RPMI7951 (cell line): ENCODE measurements at places on chromosomes 3 and 15. TPM values are rescaled to one million over a fixed set of nuclear protein-coding genes. Genes with fewer than 3 reads are reported as not detected.

DNA sequence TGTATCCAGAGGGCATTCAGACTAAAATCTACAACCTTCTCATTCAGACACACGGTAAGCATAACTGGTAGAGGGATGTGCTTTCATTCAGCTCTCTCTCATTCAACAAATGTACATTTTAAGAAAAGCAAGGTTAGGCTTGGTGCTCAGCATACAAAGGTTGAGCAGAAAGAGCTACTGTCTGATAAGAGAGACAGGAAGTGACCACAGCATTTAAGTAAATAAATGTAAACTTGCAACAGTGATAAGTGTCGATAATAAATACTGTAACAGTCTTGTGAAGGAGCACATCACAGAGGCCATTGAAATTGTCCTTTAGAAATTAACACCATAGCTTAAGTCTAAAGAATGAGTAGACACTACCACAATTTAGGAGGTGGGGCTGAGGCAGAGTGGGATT is 3.4 kb downstream of the CD96 start:
- no peak for DNase-seq

GRCh38 chr3:18098960-18099587 is 326.1 kb downstream of the SATB1 start:
- DNase-seq: peak; percentile 99

DNA sequence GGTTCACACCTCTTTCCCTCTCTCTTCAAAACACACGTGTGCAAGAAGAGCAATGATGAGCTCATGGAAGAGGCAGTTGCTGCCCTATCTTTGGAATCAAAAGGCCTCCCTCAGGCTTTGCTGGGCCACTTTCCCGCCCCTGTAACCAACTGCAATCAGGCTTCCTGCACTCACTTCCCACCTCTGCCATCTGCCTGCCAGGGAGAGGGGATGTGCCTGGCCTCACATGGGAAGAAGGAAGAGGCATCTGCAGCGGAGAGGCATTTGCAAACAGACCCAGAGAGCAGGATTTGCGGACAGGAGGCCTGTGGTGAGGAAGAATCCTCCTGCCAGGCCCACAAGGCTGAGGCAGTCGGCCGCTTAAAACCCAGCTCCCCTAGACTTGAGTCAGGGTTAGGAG is 175.6 kb upstream of the ATP10A start:
- DNase-seq: no peak

- DNase-seq: no peak
Observed at GRCh38 chr15:50261981-50262380, 3.5 kb downstream of the HDC start.

DNA sequence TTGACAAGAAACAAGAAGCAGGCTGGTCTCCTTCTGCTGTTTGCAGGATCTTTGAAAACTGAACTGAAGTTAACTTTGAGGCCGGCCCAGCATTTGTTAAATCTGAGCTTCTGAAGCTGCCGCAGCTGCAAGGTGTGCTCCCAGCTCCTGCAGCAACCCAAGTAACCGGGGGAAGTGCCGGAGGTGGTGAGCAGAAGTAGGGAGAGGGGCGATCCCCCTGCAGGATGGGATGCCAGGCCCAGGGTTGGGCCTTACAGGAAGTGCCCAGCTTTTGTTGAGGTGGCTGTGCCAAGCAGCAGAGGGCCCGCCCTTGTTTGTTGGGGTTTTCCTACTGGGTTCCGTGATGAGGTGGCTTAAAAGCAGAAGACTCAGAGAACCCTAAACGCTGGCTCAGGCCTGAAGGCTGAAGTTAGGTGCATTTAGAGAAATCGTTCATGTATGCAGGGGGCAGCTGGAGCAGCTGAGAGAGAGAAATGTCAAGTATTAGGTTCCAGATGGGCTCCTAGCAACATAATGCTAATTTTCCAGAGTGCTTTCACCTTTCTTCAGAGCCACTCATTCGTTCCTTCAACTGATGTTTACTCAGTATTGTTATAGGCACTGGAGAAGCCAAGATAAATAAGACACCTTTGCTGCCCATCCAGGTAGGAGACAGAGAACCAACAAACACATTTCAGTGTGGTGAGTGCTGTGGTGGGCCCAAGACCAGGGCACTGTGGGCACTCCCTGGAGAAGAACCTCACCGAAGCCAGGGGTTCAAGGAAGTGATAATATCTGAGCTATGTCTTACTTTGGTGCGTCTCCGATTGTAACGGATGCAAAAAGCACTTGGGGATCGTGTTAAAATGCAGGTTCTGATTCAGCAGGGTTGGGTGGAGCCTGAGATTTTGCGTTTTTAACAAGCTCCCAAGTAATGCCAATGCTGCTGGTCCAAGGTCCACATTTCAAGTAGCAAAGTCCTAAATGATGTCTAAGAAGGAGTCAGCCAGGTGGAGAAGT is 42.2 kb upstream of the PLCL2 start:
- no peak for DNase-seq

Gene TIMMDC1
- 125 and 143 TPM in 2 replicates for total RNA-seq

Gene AQR
- 31.6 and 45.1 TPM in 2 replicates for total RNA-seq

Gene PPARG
- 7.8 and 8.1 TPM in 2 replicates for total RNA-seq

Gene CIP2A
- 72.3 and 91.9 TPM in 2 replicates for total RNA-seq

Gene IMPG2
- under 0.01 TPM in 2 replicates for total RNA-seq

Gene IL5RA
- not detected in 2 replicates for total RNA-seq
